GM12892 (cell line): ENCODE measurements at places on chromosomes 7 and 10.

GRCh38 chr7:90763108-90763507, 167.0 kb downstream of the CDK14 start:
- DNase-seq, result no peak

GRCh38 chr7:130397051-130397757, 16.9 kb downstream of the CPA1 start:
- no peak for DNase-seq

GRCh38 chr7:36228039-36228438, 75.0 kb downstream of the EEPD1 start:
- no peak for DNase-seq

- DNase-seq, result no peak
These were observed 21.2 kb upstream of the MYO3A start for GRCh38 chr10:25912866-25913265.

- no peak for DNase-seq
These were observed 111.1 kb upstream of the CREB5 start for GRCh38 chr7:28301148-28301641.

GRCh38 chr7:84510505-84510904, 315.9 kb upstream of the SEMA3A start:
- DNase-seq, result no peak

DNA sequence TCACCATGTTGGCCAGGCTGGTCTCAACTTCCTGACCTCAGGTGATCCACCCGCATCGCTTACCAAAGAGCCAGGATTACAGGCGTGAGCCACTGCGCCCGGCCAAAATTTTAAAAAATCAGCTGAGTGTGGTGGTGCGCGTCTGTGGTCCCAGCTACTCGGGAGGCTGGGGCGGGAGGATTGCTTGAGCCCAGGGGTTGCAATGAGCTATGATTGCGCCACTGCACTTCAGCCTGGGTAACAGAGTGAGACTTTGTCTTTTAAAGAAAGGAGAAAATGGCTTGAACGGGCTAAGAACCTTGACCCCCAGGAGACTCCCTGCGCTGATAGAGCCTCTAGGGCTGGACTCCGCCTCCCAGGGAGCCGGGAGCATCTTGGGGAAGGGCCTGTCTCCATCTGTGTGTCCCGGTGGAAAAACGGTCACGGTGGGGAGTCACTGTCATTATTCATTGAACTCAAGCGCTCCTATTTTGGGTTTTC, 760 bp upstream of the KCTD7 start:
- DNase-seq, result no peak

DNA sequence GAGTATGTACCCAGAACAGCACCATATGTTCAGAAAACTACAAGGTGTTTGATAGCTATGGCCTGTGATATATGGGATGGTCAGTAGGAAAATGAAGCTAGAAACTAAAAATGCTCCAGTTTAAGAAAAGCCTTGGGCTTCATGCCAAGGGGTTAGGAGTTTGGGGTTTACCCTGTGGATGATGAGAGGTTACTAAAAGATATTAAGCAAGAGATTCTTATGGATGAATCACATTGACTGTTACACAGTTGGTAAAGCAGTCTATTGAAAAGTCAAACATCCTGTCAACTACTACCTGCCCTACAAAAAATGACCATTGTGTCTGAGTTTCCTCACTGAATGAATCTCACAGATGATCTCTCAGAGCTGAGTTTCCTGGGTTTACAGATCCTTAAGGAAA, 166.2 kb upstream of the INHBA start:
- DNase-seq, result no peak

- no peak for DNase-seq
These were observed 4.5 kb upstream of the AP5Z1 start for GRCh38 chr7:4770886-4771285.

DNA sequence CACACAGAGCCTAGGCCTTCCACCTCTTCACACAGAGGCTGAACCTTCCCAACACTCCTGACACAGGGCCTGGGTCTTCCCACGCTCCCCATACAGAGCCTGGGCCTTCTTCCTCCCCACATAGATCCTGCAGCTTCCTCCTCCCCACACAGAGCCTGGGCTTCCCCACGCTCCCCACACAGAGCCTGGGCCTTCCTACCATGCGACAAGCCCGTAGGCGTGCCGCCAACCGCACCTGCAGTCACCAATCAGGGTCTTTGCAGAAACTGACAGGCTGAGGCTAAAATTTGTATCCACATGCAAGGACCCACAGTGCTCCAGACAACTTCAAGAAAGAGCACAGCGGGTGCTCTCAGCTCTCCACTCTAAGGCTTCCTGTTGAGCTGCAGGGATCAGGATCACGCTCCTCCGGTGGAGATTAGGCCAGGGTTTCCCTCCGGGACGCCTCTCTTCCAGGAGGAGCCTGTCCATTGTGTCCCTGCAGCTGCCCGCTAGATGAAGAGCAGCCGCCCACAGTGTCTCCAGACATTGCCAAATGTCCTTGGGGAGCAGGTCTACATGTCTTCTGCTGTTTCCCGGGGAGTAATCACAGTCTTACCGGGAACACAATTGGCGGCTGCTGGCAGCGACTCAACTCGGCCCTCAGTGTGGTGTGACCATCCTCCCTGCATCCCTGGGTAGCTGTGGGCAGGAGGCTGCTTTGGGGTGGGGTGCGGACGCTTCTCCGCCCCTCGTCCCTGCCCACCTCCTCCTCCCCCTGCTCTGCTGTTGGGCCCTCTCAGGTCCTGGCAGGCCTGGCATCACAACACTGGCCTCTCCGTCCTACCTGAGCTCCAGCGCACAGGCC, 9.7 kb downstream of the CFAP46 start:
- DNase-seq, result no peak

GRCh38 chr10:119509909-119510451, 32.5 kb downstream of the RGS10 start:
- no peak for DNase-seq

DNA sequence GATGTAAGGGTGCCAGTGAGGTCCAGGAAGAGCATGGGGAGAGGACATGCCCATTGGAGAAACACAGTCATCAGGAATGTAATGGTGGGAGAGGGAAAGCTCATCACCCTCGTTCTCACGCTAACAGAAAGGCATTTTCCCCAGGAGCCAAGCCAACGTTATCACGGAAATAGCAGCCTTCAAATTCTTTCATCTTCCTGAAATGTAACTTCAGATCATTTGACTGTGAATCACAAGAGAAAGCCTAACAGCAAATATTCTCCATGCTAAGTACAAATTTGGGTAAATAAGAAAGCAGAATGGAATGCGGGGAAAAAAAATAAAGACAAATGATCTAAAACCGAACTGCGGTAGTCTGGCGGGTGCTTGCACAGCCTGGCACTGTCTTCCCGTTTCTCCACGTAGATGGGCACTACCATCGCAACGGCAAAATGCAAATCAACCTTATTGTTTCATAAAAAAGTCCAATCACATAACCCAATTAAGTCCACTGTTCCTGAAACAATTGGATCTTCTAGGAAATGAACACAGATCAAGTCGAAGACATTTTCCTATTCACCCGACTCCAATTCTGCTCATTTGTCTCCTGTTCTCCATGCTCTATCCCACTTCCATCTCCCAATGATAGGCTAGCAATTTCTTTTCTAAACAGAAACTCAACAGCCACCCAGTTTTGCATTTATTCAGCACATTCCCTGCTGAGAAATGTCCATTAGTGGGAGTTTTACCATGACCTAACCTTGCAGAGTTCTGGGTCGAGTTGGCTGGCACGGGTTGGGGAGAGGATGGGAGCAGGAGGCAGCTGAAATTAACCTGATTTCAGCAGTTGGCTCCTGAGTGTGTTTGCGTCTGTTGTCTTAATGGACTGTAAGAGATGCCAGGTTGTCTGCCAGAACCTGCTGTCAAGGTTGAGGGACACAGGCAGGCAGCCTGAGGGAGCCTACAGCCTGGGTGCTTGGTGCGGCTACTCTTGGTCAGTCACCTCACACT, 74.6 kb upstream of the FRMD4A start:
- no peak for DNase-seq

DNA sequence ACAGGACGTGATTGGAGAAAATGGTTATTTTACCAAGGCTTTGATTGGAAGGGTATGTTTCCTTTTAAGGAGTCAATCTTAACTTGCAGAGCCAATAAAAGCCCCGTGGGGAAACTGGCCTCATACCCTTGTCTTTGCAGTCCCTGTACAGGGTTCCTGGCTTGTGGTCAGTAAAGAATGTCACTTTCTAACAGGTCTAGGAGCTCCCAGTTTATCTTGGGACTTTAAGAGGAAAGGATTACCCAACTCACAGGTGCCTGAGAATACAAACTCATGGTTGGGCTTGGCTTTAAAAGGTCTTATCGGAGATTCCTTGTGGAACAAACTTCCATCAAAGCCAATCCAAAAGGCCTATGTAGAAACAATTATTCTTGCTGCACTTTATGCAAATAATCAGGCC, 221.8 kb downstream of the PHF14 start:
- no peak for DNase-seq

- no peak for DNase-seq
These were observed 17.8 kb downstream of the CELF2 start for GRCh38 chr10:11035301-11035991.

- no peak for DNase-seq
These were observed 6.3 kb upstream of the KCNMA1 start for GRCh38 chr10:77643795-77644468.

- DNase-seq, result no peak
These were observed 36.2 kb downstream of the PITRM1 start for GRCh38 chr10:3136336-3136735.

DNA sequence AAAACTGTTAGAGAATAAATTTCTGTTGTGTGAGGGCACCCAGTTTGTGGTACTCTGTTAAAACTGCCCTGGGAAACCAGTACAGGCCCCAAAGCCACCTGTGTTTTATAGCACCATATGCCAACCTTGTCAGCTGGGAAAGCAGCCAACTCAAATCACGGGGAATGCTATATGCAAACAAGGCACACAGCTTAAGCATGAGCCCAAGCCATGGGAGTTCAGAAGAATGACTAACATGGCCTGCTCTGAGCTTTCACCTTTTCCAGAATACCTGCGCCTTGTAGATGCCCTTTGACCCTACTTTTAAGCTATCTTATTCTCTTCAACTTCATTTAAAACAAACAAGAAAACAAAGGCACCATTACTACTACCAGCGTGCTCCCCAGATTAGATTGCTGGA, 5.5 kb upstream of the SLC25A13 start:
- no peak for DNase-seq

- no peak for DNase-seq
These were observed 18.9 kb upstream of the NRP1 start for GRCh38 chr10:33353334-33353733.

- DNase-seq, result no peak
These were observed 68.4 kb downstream of the ABCC2 start for GRCh38 chr10:99850767-99851340.

GRCh38 chr7:103048833-103049232, 25.8 kb downstream of the FBXL13 start:
- no peak for DNase-seq

GRCh38 chr10:86130041-86130440, 236.6 kb downstream of the GRID1 start:
- DNase-seq, result no peak

GRCh38 chr10:129855836-129856563, 108.1 kb downstream of the EBF3 start:
- no peak for DNase-seq

- DNase-seq, result no peak
These were observed 85.9 kb upstream of the NPVF start for GRCh38 chr7:25314094-25314730.

GRCh38 chr7:80740778-80741545, 102.5 kb downstream of the CD36 start:
- no peak for DNase-seq

DNA sequence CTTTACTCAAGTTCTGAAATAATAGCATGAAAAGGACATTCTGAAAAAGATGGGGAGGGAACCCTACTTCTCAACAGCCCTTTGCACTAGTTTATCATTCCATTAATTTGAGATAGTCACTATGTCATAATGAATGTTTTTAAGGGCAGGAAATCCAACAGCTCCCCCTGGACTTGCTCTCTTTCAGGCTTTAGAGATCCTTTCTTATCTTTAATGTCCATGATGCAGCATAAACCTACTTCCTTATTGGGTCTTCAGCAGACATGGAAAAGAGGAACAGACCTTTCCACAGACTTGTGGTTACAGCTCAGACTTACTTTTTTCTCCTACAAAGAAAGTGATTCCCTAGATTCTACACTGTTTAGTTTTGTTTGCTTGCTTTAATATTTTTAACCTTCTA, 87.3 kb downstream of the IDE start:
- DNase-seq, result no peak

GRCh38 chr10:116146372-116147140, 126.5 kb downstream of the GFRA1 start:
- DNase-seq, result no peak

DNA sequence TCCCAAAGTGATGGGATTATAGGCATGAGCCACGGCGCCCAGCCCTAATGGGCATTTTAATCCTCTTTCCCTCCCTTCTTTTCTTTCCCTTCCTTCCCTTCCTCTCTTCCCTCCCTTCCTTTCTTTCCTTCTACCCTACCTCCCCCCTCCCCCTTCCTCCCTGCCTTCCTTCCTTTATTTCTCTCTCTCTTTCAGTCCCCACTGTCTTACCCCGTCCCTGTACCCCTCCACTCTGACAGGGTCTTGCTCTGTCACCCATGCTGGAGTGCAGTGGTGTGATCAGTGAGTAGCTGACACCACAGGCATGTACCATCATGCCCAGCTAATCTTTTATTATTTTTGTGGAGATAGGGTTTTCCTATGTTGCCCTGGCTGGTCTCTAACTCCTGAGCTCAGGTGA, 24.2 kb downstream of the LCOR start:
- DNase-seq, result no peak

GRCh38 chr7:23135755-23136154, 30.2 kb downstream of the KLHL7 start:
- DNase-seq, result no peak
